Stimulated activated CD8-positive, alpha-beta memory T cell treated with anti-CD3 and anti-CD28 coated beads, Interleukin-7, amount 100 ng/mL, for 48 hours (primary cell): ENCODE measurements at places on chromosomes 5 and 9.

DNA sequence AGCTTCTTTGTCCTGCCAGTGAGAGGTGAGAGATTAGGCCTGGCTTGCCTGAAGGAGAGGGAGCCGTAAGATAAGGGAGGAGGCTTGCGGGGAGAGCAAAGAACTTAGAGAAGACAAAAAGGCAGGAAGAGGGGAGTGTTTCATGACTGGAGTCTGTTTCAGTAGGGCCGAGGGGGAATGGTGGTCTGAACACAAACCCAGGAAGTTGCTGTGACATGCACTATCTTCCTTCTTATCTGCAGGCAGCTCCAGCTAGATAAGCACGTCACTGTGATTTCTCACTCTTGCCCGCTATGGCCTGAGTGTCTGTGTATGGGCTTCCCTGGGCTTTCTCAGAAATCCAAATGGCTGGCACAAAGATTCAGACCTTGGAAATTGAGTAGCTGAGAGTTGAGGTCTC, 307.5 kb upstream of the CLINT1 start:
- DNase-seq: no peak

GRCh38 chr5:167447466-167448375, 843.7 kb upstream of the WWC1 start:
- no peak for DNase-seq

- DNase-seq: no peak
These were observed 13.8 kb upstream of the SMIM23 start for GRCh38 chr5:171771856-171772255.

- DNase-seq: no peak
These were observed 2.0 kb downstream of the CTNNAL1 start for GRCh38 chr9:109011231-109011671.

GRCh38 chr9:112446080-112446479, 40.5 kb upstream of the KIAA1958 start:
- no peak for DNase-seq
